ENCODE measurements at places on chromosomes 4 and X. TPM values are rescaled to one million over a fixed set of nuclear protein-coding genes. Genes with fewer than 3 reads are reported as not detected.

ENOPH1 gene
- 20.8 TPM for total RNA-seq

ZCCHC13 gene
- total RNA-seq: not detected

UNC5C gene
- 5.9 TPM for total RNA-seq

TEX13B gene
- total RNA-seq: not detected

- no peak for DNase-seq
Observed at GRCh38 chr4:74555231-74555630, 110.3 kb downstream of the AREG start.

DNA sequence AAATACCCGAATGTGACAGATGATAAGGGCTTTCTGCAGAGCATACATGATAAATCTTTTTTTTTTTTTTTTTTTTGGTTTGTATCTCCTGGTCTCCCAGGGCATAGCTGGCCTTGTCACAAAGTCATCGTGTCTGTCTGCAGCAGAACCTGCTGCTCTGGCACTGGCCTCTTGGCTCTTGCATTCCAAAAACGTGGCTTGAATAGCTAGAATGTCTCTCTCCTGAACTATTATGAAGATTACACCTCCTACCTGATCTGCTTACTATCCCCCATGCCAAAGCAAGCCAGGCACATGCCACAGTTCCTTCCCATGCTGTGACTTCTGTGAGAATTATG is 50.4 kb upstream of the SCRG1 start:
- no peak for DNase-seq

GRCh38 chr4:98612318-98613250 is 45.8 kb downstream of the TSPAN5 start:
- no peak for DNase-seq

- no peak for DNase-seq
Observed at GRCh38 chrX:18288716-18289115, 65.8 kb downstream of the SCML2 start.

GRCh38 chr4:55615008-55615407 is 21.1 kb downstream of the NMU start:
- no peak for DNase-seq

- no peak for DNase-seq
Observed at GRCh38 chrX:39678914-39679313, 418.8 kb downstream of the BCOR start.

GRCh38 chr4:90951037-90951436 is 823.8 kb downstream of the CCSER1 start:
- DNase-seq: no peak

- DNase-seq: no peak
Observed at GRCh38 chr4:924107-925096, 7.7 kb downstream of the GAK start.

DNA sequence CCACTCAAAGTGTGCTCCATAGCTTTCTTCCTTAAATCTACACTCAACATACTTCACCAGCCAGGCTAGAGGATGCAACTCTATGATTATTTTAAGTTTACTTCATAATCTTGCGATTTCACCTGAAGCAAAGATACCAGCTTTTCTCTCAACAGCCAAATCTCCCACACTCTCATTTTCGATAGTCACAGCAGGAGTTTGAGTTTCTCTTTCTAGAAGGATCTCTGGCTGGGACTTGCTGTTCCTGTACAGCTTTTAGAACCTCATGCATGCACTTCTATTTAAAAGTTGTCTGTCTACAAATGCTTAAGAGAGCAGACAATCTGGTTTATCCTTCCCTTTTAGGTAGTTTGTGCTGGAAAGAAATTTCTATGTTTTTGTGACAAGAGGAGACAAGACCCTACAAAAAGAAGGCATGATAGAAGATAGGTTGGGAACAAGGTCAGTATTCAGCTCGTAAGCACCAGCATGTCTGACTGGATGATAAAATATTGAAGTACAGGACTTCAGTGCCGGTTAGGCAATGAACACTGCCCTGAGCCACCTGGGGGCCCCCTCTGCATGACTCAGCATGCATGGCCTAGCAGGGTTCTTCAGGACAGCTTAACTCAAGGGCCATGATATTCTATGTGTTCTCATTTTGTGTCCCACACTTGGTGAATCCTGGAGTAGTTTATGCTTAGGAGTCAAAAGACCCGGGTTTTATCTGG is 65.6 kb downstream of the ATXN3L start:
- DNase-seq: peak; percentile 40

DNA sequence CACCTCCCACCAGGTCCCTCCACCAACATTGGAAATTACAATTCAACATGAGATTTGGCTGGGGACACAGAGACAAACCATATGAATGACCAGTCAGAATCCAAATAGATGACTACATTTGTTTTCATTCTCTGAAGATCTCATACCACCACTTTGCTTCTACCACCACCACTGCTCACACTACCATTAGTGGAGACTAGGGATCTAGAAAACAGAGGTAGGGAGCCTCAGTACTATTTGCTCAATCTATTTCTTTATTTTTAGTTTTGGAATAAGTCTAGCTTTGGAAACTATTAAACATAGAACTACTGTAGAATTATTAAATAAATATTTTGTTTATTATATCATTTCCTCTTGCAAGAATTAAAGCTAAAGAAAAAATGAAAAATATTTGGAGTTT is 727.9 kb downstream of the CCSER1 start:
- no peak for DNase-seq

DNA sequence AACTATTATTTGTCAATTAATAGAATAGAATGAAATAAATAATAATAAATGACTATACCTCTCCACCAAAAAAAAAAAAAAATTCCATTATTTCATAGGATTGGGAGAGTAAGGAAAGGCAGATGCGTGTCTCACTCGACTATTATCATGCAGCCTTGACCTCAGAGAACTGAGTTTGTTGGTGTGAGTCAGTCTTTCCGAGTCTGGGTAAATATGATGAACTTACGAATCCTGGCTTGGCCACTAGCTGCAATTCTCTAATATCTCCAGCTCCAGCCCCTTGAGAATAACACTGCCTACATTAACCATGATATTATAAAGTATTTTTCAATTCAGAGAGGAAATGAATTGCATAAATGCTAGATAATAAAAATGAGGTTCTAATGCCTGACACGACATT is 46.6 kb upstream of the DHX15 start:
- DNase-seq: no peak

GRCh38 chrX:53421125-53421524 is 1.3 kb downstream of the SMC1A start:
- no peak for DNase-seq

GRCh38 chrX:111086591-111087006 is 9.4 kb upstream of the PAK3 start:
- DNase-seq: no peak
